ENCODE measurements at places on chromosomes 6 and 20. TPM values are rescaled to one million over a fixed set of nuclear protein-coding genes. Genes with fewer than 3 reads are reported as not detected.

DNA sequence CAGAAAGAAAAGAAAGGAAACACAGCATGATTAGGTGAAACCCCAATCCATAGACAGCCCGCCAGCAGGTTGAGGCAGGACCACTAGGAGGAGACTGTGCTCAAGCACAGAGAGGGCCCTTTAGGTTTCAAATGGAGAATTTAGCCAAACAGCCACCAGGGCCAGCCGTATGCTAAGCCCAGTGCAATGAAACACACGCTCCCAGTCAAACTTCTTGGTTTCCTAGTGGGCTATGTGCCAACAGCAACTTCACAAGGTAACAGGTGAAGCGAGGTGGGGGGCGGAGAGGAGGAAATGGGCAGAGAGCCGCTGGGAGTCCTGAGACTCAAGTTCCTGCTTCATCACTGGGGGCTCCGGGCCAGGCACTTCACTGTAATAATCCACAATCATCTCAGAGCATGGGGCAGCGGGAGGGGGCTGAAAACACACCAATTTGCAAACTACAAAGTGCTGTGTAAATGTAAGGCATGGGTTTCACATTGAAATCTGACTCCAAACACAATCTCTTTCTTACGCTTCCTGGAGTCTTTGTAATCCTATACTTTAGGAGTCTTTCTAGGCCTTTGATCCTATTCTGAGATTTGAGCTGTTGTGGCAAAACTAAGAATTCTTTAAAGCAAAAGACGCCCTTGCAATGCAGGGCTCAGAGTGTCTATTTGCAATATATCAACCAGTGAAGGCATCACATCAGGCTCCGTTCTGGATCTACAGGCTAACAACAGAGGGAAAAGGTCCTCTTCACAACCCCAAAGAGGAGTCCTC is 117.3 kb downstream of the OPRM1 start:
- H3K27me3 ChIP-seq = no peaks in the 10 kb centered on the region
- H3K27ac ChIP-seq = peak overlapping the region; percentile 78
- H3K4me3 ChIP-seq = peak overlapping the region; percentile 77
- H3K4me1 ChIP-seq = peaks cover 31% of the 10 kb centered on the region
- H3K36me3 ChIP-seq = peaks cover 29% of the 10 kb centered on the region

DNA sequence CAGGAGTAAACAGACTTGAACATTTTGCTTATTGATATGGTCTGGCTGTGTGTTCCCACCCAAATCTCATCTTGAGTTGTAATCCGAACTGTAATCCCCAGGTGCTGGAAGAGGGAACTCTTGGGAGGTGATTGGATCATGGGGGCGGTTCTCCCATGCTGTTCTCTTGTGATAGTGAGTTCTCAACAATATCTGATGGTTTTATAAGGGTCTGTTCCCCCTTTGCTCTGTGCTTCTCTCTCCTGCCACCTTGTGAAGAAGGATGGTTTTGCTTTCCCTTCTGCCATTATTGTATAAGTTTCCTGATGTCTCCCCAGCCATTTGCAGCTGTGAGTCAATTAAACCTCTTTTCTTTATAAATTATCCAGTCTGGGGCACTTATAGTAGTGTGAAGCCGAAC is 40.0 kb downstream of the MYLIP start:
- DNase-seq = peak; percentile 26
- no peak overlapping the region for H3K4me3 ChIP-seq
- H3K36me3 ChIP-seq = no peaks in the 10 kb centered on the region
- H3K4me1 ChIP-seq = no peaks in the 10 kb centered on the region

GRCh38 chr20:37534401-37535157 is 6.9 kb upstream of the BLCAP start:
- DNase-seq = peak; percentile 70
- no peak overlapping the region for H3K27ac ChIP-seq
- H3K4me1 ChIP-seq = peaks cover 2% of the 10 kb centered on the region
- H3K36me3 ChIP-seq = no peaks in the 10 kb centered on the region
- no peaks in the 10 kb centered on the region for H3K27me3 ChIP-seq

DNA sequence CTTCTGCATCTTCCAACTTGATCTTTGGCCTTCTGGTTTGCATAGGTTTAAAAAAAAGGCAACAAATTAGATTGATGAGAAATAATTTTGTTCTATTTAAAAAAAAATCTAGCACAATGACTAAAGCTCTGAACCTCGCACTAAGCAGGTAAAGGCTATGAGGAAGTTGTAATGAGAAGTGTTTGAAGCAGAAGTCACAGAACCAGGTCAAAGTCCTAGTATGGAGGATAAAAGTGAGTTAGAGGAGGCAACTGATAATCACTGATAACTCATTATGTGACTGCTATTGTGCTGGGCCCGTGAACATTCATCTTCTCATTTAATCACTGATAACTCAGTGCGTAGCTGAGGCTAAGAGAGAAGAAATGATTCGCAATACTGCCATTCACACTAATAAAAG is 46.1 kb upstream of the GFRAL start:
- no peaks in the 10 kb centered on the region for H3K27me3 ChIP-seq
- no peaks in the 10 kb centered on the region for H3K4me1 ChIP-seq
- no peak overlapping the region for H3K4me3 ChIP-seq
- no peak overlapping the region for H3K27ac ChIP-seq

GRCh38 chr20:4195499-4195898 is 180.1 kb upstream of the RNF24 start:
- H3K4me1 ChIP-seq = no peaks in the 10 kb centered on the region
- H3K4me3 ChIP-seq = no peak overlapping the region
- H3K27ac ChIP-seq = no peak overlapping the region
- H3K36me3 ChIP-seq = no peaks in the 10 kb centered on the region

GRCh38 chr6:164095056-164095455 is 680.5 kb downstream of the QKI start:
- DNase-seq = no peak
- no peaks in the 10 kb centered on the region for H3K36me3 ChIP-seq
- no peak overlapping the region for H3K27ac ChIP-seq
- no peaks in the 10 kb centered on the region for H3K27me3 ChIP-seq
- H3K4me3 ChIP-seq = no peak overlapping the region
- no peaks in the 10 kb centered on the region for H3K4me1 ChIP-seq

DNA sequence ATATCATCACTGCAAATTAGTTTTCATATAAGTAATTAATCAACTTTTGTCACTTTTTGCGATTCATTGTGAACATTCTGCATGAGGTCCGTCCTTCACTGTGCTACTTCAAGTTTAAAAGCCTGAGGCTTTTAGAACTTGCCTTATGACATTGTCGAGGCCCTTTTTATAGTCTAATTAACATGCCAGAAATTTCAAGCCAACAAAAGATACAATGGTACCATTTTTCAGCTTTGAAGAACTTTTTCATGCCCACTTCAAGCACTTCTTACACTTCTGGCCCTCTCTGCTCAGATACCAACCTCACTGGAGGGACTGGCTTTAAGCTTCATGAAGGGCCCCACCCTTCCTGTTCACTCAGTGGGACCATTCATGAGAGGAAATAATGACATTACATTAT is 323.1 kb downstream of the TPBG start:
- no peaks in the 10 kb centered on the region for H3K4me1 ChIP-seq
- DNase-seq = no peak
- no peaks in the 10 kb centered on the region for H3K36me3 ChIP-seq
- no peak overlapping the region for H3K4me3 ChIP-seq

DNA sequence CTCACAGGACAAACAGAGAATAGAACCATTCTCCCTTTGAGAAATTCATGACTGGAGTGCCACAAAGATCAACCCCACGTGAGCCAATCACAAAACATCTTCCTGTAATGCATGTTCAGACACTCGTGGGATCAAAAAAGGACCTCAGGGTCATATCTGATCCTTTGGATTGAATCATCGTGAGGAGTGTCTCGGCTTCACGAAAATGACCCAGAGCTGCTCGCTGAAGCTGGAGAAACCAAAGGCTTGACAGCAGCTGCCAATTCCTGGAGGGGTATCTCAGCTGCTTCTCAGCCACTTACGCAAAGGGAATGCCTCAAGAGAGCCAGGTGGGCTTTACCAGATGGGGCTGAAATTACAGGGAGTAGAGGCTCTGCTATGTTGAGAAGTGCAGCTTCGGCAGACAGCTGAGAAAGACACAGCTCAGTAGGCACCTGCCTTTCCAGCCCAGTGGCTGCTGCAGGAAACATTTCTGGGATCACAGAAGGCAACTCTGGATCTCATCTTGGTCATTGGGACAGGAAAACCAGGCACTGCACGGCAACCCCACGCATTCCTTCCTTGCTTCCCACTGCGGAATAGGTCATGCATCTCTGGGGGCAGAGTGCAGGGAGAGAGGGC is 813.1 kb downstream of the KIF16B start:
- H3K4me1 ChIP-seq = no peaks in the 10 kb centered on the region
- DNase-seq = no peak
- no peaks in the 10 kb centered on the region for H3K27me3 ChIP-seq
- no peaks in the 10 kb centered on the region for H3K36me3 ChIP-seq
- H3K4me3 ChIP-seq = no peak overlapping the region

GRCh38 chr6:45741437-45742171 is 274.1 kb downstream of the CLIC5 start:
- peaks cover 9% of the 10 kb centered on the region for H3K4me1 ChIP-seq
- no peak overlapping the region for H3K4me3 ChIP-seq
- no peaks in the 10 kb centered on the region for H3K36me3 ChIP-seq
- H3K27ac ChIP-seq = no peak overlapping the region
- H3K27me3 ChIP-seq = no peaks in the 10 kb centered on the region

DNA sequence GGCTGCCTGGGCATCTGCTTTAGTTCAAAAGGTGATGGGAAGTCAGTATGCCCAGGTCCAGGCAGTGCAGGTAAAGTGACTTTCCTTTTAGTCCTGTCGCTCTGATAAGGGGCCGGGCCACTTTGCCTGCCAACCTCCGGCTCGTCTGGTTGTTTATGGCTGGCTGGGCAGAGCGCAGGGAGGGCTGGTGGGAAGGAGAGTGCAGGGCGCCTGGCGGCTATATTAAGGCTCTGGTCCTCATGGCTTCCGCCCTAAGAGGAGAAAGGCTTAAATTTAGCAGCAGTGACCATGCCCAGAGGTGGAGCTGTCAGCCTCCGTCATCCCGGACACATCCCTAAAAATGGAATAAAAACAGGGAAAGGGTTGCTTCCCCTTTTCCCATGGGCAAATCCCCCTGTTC is 14.6 kb downstream of the GATA5 start:
- H3K27me3 ChIP-seq = no peaks in the 10 kb centered on the region
- H3K4me3 ChIP-seq = no peak overlapping the region
- H3K4me1 ChIP-seq = no peaks in the 10 kb centered on the region
- DNase-seq = no peak
- no peaks in the 10 kb centered on the region for H3K36me3 ChIP-seq
- no peak overlapping the region for H3K27ac ChIP-seq

DNA sequence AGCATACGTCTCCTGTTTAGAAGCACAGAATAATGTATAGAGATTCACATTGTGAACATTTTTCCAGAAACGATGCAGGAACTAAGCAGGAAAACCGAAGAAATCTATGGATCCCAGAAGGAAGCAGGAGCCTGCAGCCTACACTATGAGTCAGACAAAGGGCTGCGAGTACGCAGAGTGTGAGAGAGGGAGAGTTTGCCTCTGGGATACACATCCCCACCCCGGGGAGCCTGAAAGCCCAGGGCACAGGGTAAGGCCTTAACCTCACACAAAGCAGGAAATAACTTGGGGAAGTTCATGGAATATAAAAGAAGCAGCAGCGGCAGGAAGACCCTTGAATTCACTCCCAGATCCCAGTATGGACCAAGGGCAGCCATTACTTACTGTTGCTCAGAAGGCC is 842.1 kb upstream of the MANEA start:
- H3K36me3 ChIP-seq = no peaks in the 10 kb centered on the region
- H3K4me3 ChIP-seq = no peak overlapping the region
- DNase-seq = no peak
- H3K27me3 ChIP-seq = no peaks in the 10 kb centered on the region

GRCh38 chr20:35257175-35257909 is 20.6 kb downstream of the MMP24OS start:
- H3K36me3 ChIP-seq = peaks cover 5% of the 10 kb centered on the region
- H3K27me3 ChIP-seq = no peaks in the 10 kb centered on the region
- peaks cover 3% of the 10 kb centered on the region for H3K4me1 ChIP-seq
- no peak for DNase-seq

Gene SNAP91
- not detected for total RNA-seq

Gene COL11A2
- total RNA-seq = 0.89 TPM

Gene GNAS-AS1
- 0.54 TPM for total RNA-seq

Gene TEAD3
- total RNA-seq = not detected

Gene TM9SF4
- total RNA-seq = 36.3 TPM

Gene BTN1A1
- not detected for total RNA-seq

Gene RNF182
- total RNA-seq = not detected

Gene VNN1
- not detected for total RNA-seq

Data from CD4-positive, CD25-positive, alpha-beta regulatory T cell (primary cell).